ENCODE measurements at places on chromosomes 6 and 20. TPM values are rescaled to one million over a fixed set of nuclear protein-coding genes. Genes with fewer than 3 reads are reported as not detected.

The CYB5R4 gene
- total RNA-seq, result 14.6 TPM

The CLDN20 gene
- not detected for total RNA-seq

DNA sequence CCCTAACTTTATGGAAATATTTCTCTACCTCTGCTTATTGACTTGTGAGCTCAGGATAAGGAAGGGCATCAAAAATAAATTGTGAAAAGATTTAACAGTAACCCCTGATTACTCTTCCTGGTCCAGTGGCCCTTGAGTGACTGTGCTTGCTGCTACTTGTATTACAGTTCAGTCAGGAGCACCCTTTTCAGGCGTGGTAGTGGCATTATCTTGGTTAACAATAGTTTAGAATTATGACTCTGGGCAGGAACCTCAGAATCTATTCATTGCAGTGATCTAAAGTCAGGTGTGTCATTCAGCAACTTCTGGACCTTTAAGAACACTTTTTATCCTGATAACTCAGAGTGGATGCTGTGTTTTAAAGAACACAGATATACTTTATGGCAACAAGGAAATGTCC, 43.4 kb downstream of the FAM135A start:
- DNase-seq, result no peak

DNA sequence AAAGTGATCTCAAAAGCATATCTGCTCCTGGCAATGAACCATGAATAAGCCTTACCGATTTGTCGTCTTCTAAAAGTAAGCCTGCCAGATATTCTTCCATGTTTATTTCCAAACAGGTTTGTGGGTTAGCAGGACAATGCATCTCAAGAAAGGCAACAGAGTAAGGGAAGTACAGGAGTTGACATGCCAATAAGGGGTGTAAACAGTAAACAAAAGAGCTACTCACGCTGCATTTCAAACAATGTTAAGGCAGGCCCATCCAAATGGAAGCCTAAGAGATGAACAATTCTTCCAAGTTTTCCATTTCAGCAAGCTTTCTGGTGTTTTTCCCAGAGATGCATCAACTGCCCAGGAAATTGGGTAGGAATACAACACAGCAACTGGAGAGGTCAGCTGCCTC, 27.8 kb upstream of the CRIP3 start:
- no peak for DNase-seq

- no peak for DNase-seq
Observed at GRCh38 chr6:168876956-168877355, 376.7 kb downstream of the THBS2 start.

The MOXD1 gene
- 17.6 TPM for total RNA-seq

- no peak for DNase-seq
Observed at GRCh38 chr20:39016041-39016440, 53.9 kb downstream of the DHX35 start.

DNA sequence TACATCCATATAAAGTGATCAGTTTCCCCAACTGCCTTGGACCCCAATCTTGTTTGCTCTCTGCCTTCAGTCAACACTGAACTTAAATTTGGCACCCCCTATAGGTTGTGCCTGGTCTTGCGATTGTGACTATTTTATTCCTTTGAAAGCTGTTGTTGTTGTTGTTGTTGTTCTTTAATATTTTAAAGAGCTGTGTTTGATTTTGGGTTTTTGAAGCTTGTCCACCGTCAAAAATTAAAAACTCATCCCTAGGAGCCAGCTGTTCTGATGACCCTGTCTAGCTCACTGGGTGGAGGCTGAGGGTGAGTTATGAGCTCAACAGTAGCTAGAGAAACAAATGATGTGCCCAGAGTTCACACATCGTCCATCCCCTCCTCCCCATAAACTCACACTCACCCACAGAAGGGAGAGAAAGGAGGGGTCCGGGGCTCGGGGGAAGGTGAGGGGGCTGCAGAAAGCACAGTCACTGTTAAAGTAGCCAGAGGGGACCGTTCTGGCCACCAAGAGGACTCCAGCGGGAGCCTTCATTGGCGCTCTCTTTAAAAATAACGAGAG, 4.0 kb downstream of the SIM1 start:
- peak; percentile 37 for DNase-seq

- DNase-seq, result no peak
Observed at GRCh38 chr6:106082735-106083398, 3.3 kb upstream of the PRDM1 start.

The PHACTR1 gene
- 2.5 TPM for total RNA-seq

DNA sequence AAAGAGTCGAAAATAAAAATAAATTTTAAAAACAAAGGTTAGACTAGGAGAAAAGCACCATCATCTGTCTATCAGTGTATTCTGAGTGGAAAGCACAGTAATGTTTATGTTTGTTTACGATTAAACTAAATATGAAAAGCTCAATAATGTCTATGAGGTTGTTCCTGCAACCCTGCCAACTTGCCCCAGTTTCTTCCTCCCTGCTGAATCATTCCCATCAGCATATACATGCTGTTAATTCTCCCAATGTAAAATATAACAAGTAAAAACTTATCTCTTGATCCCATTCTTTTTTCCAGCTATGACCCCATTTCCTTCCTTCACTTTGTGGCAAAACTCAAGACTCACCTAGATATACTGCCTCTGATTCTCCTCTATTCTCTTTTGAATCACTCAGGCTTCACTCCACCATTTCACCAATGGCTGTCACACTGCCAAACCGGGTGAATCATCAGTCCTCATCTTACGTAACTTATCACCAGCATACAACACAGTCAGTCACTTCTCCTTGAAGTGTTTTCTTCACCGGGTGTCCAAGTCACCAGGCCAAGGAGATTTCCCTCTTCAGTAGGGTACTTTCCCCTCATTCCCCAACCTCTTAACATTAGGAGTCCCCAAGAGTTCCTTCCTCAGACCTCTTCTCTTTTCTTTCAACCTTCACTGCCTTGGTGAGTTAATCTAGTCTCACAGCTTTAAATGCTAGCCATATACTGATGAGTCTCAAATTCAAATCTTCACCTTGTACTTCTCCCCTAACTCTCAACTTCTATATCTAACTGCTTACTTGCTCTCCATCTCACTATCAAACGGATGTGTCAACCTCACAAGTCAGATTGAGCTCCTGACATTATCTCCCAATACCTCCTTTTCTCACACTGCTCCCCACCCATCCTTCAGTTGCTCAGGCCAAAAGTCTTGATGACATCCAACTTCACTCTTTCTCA, 6.2 kb downstream of the TMEM242 start:
- DNase-seq, result no peak

DNA sequence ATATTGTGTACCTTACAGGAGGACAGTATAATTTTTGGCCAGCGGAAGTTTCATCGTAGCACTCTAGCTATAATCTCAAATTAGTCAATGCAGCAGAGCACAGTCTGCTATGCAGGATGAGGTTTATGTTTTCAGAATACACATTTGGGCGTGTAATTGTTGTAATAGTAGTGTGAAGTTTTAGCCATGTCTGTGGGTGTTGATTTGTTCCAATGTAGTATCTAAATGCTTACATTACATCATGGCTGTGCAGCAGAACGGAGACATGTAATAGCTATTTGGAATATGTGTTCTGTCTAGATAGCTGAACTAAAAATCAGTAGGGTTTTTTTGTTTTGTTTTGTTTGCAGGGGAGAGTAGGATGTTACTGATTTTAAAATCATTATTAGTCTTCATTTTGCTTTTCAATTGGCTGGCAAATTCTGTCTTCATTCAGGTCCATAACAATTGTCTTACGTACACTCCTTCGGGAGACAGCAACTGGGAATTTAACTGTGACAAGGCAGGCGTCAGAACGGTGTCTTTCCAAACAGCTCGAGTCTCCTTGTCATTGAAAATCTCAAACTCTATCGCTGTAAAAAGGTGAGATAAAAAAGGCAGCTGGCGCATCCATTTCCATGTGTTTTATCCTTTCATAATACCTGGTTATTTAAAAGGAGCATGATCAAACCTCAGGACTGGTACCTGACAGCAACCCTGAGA, 65.1 kb upstream of the CDH4 start:
- DNase-seq, result peak; percentile 11

All from tongue (tissue), 3 donors.